ENCODE measurements at places on chromosomes 2 and 18.

DNA sequence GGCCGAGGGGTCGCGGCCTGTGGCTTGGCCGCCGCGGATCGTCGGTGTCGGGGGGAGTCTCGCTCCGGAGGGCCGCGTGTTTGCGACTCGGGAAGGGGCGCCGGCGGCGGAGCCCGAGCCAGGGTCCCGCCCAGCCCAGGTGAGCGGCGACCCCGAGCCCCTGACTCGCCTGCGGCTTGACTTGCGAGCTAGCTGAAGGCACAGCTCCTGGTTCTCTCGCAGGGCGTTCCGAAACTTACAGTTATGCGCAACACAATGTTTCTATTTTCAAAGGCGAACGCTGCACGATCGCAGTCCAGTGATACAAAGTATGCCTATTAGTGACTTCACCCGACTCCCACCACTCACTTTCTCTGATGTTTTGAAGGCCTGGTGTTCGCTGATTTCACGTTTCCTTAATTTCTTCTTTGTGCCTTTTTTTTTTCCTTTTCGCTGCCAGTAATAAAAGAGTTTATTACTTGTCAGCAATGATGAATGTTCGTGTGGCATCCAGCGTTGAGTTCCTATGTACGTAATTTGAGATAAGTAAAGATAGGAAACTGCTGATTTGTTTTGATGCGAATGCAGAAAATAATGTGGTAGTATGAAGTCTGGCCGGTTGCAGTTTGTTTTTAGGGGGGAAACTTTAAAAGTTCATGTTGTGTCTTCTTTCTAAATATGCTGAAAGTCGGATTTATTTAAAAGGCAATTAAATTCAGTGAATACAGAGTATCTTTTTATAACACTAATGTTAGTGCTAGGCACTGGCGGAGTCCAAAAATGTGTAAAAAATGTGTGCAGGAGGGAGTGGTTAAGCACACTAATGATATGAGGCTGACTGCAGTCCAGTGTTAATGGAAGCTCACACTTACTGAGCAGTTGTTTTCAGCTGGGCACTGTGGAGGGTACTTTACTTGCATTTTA, 706 bp downstream of the UBXN2A start:
- peak; percentile 38 for DNase-seq

GRCh38 chr2:118091631-118092030, 3.4 kb downstream of the INSIG2 start:
- no peak for DNase-seq

GRCh38 chr2:56801770-56802169, 618.0 kb downstream of the CCDC85A start:
- peak; percentile 3 for DNase-seq

GRCh38 chr2:100818606-100819369, 1.2 kb upstream of the NPAS2 start:
- DNase-seq, result peak; percentile 69

DNA sequence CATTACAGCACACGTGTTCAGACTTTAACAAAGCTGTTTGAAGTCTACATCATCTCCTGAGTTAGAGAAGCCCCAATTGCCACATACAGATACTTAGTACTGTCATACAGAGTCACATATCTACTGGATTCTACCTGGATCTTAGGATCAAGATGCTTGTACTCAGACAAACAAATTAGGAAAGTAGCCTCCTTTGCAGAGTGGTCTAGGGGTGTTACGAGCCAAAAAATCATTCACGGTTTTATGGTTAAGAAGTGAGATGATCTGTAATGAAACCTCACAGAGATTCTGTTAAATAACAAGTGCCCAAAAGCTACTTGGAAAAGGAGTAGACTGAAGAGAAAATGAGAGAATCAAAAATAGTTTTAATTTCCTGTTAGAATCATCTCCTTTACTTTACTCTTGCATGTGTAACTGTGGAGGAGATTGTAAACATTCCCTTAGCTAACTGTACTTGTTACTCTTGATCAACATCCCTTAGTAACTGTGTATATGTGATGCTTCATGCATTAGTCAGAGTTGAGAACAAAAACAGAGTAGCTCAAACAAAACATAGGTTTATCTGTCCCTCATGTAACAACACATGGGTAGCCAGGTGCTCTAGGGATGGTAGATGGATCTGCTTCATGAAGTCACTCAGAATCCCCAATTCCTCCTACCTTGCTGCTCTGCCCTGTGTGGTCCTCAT, 16.4 kb upstream of the IL1RL1 start:
- DNase-seq, result no peak

GRCh38 chr18:54883816-54884604, 55.7 kb downstream of the RAB27B start:
- no peak for DNase-seq

GRCh38 chr2:42074661-42075060, 26.8 kb downstream of the PKDCC start:
- no peak for DNase-seq

DNA sequence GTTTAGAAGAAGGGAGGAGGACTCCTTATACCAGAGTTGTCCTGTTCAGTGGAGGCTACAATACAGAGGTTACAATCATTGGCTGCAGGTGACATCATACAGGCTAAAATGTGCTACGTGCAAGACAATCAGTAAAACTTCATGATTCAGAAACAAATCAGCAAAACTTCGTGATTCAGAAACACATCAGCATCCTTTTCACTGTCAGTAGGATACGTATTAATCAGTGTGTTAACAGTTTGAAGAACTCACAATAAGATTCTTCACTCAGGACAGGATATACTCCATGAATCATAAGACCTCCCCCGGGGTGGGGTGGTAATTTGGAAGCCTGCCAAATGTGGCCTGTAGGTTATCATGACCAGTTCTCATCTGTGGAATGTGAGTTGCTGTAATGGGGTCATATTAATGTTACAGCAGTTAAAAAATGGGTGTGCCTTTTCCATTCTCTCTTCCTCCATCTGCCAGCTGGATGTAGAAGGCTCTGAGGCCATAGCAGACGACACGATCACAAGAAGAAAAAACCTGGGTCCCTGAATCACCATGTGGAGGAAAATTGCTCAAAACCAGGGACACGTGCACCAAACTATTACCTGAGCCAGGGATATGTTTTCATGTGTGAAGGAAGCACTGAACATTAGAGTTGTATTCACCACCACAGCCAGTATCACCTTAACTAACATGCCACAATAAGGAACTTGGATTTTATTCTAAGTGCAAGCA, 134.8 kb upstream of the CREB1 start:
- peak; percentile 36 for DNase-seq

DNA sequence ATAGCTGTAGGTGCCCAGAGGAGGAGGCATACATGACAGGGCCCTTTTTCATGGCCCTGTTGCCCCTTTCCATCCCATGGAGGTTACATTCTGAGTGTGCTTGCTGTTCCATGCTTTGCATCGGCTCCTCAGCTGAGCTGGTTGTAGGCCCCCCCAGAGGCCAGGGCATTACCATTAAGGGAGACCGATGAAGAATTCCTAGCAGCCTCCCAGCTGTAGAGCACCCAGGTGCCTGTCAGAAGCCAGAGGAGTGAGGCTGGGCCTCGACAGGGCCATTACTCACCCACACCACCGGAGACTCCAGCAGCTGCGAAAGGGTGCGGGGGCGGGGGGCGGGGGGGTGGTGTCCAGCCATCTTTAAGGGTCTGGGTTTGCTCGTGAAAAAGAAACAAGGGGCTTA, 72.2 kb downstream of the GALNT14 start:
- no peak for DNase-seq

All from hepatic stellate cell (primary cell).